LHCN-M2 (cell line): ENCODE measurements at places on chromosomes 7 and 10. TPM values are rescaled to one million over a fixed set of nuclear protein-coding genes. Genes with fewer than 3 reads are reported as not detected.

The SPAM1 gene
- total RNA-seq: not detected in 2 replicates

The ANKRD2 gene
- total RNA-seq: 0.11 TPM in 1 of 2 replicates, not detected in the other

The MRLN gene
- total RNA-seq: not detected in 2 replicates

The MAGI2 gene
- 2.4 and 3.6 TPM in 2 replicates for total RNA-seq

The GCK gene
- not detected in 2 replicates for total RNA-seq

The NEUROG3 gene
- not detected in 2 replicates for total RNA-seq

The RELN gene
- 0.26 and 0.63 TPM in 2 replicates for total RNA-seq

The TRIL gene
- 0.32 and 0.46 TPM in 2 replicates for total RNA-seq

The NRG3 gene
- total RNA-seq: not detected in 2 replicates

The ITGA8 gene
- not detected in 2 replicates for total RNA-seq

The CTAGE4 gene
- 0.06 TPM in 1 of 2 replicates, not detected in the other for total RNA-seq

The NCAPG2 gene
- total RNA-seq: 73.7 and 83.5 TPM in 2 replicates

The NHLRC2 gene
- total RNA-seq: 18.5 and 19.2 TPM in 2 replicates

The SLC18A3 gene
- not detected in 2 replicates for total RNA-seq

The FAM20C gene
- total RNA-seq: 20.8 and 36.4 TPM in 2 replicates

The NRP1 gene
- 174 and 181 TPM in 2 replicates for total RNA-seq

The TRIM73 gene
- 0.29 and 0.83 TPM in 2 replicates for total RNA-seq

The FAM170B gene
- not detected in 2 replicates for total RNA-seq

The MOSPD3 gene
- total RNA-seq: 15.8 and 21.5 TPM in 2 replicates

The FGFR2 gene
- total RNA-seq: not detected in 2 replicates

The SEMA3A gene
- 11.8 and 14.7 TPM in 2 replicates for total RNA-seq

The NOS3 gene
- total RNA-seq: 0.13 TPM in 1 of 2 replicates, not detected in the other
